ENCODE measurements at places on chromosomes 6 and 20.
A peak's percentile ranks its signal among the peaks of the same experiment; 100 is the strongest.

DNA sequence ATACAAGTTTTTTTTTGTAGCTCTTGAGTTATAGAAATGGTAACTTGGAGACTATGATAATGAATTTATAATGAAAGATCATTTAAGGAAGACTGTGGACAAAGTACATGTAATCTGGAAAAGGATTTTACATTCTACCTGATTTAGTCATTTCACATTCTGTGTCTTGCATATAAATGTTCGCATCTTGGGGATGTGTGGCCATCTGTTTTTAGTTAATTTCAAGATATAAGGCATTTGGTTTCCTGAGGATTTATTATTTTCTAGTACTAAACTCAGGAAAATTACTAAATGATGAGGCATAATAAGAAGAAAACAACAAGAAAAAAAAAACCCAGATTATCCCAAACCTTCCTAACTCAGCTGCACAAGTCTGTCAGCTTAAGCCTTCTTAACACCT is 112.7 kb upstream of the PRL start:
- DNase-seq = no peak

- no peak for DNase-seq
Observed at GRCh38 chr20:47368301-47368700, 11.8 kb upstream of the ZMYND8 start.

DNA sequence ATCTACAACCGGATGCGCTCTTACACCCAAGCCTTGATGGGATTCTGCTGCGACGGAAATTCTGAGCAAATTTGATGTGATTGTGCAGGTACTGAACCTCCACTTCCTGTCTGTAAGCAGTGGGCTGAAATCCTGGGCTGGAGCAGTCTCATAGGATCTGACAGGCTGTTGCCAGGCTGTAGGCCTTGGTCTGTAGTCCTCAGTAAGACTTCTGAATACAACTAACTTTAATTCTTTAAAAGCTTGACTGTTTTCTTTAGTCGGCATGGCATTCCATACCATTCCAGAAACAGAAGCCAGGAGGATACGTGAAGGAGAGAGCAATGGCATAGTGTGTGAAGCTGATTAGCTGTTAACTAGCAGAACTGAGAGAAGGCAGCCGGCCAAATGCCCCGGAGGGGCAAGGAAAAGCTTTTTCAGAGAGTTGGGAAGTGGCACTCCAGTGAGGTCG is 68.3 kb downstream of the ADTRP start:
- peak; percentile 85 for DNase-seq

- DNase-seq = no peak
Observed at GRCh38 chr20:11047559-11047958, 373.8 kb upstream of the JAG1 start.

GRCh38 chr6:156279261-156279969 is 497.8 kb upstream of the ARID1B start:
- no peak for DNase-seq

- DNase-seq = no peak
Observed at GRCh38 chr6:99467509-99468106, 42.5 kb upstream of the PNISR start.

- DNase-seq = no peak
Observed at GRCh38 chr20:39946053-39946810, 742.8 kb downstream of the MAFB start.

GRCh38 chr6:18400831-18401446 is 13.8 kb downstream of the RNF144B start:
- DNase-seq = no peak

- no peak for DNase-seq
Observed at GRCh38 chr6:34684919-34685318, 11.6 kb downstream of the ILRUN start.

- no peak for DNase-seq
Observed at GRCh38 chr6:48552905-48553304, 441.9 kb upstream of the PTCHD4 start.

DNA sequence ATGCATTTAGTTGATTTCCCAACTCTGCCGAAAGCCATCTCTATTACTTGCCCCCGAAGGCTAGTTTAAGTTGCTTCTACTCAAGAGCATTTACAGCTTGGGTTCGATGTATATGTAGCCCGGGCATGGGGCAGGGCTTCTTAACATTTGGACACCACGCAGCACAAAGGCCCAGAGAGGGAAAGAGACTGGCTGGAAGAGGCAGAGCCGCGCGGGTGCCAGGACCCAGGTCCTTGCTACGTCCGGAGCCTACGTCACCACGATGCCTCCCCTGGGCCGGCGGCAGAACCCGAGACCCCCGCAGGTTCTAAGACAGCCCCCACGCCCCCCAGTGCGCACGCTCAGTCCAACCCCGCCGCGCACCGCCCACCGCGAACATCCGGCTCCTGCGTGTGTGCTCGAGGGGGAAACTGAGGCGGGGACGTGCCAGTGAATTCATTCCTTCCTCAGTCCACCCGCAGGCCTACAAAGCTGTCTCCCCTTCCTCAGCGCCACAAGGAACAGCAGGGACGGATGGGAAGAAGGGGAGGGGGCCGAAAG is 367 bp upstream of the PCIF1 start:
- DNase-seq = peak; percentile 70

DNA sequence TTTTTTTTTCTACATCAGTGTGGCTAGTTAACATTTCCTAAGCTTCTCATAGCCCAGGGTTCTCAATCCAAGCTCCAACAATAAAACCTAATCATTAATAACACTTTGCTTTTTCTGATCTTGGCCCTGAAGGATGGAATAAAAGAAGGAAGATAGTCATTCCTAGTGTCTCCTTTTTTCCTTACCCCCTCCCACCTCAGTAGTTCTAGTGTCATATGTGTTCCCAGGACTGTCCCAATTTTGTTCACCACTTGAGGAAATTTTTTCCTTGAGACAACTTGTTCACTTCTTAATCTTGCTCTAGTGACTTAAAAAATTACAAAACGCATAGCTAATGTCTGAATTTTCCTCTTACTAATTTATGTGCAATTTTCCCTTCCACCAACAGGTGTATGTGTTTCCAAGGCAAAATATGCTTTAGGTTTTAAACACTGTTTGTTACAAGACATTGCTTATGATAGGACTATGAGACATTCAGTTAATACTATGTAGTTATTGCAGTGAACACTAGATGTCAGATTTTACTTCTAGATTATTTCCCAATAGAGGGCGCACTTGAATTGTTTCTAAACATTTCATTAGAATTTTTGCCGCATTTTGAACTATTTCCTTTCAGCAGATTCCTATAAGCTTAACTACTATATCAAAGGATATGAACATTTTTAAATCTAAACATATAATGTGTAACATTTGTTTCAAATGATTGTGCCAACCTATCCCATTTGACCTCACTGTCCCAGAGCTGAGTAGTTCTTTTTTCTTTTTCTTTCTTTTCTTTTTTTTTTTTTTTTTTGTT is 18.5 kb upstream of the C6orf141 start:
- no peak for DNase-seq

- peak; percentile 60 for DNase-seq
Observed at GRCh38 chr20:32018269-32019155, 8.3 kb downstream of the CCM2L start.

- no peak for DNase-seq
Observed at GRCh38 chr6:11241793-11242201, 9.3 kb upstream of the NEDD9 start.

DNA sequence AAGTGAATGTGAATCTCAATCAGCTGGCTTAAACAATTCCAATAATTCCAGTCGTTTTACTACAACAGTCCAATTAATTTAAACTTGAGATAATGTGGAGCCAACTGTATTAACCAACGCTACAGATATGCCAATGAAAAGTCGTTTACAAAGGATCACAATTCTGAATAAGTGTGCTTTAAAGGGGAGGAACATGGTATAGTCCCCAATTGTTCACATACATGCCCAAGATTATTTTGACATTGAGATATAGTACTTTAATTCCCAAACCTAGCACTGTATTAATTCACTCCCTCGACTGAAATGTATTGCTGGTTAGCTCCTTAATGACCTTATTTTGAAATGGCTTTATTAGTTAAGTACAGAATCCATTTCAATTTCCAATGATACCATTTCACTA is 2.5 kb downstream of the AKIRIN2 start:
- DNase-seq = no peak

DNA sequence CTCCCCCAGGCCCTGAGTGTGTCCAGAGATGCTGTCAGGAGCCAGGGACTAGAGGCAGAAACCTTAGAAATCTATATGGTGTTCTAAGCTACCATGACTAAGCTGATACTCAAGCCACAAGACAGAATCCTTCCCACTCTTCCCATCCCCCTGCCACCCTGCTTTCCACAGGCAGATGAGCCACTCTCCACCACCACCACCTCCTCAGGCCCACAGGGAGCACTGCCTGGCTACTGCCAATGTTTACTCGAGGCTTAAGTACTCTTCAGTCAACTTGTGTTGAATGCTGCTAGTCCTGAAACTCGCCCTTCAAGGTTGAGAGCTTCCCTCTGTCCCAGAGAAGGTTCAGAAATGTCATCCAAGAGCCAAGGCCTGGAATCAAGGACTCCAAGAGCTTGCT is 56.2 kb downstream of the CENPW start:
- DNase-seq = no peak

DNA sequence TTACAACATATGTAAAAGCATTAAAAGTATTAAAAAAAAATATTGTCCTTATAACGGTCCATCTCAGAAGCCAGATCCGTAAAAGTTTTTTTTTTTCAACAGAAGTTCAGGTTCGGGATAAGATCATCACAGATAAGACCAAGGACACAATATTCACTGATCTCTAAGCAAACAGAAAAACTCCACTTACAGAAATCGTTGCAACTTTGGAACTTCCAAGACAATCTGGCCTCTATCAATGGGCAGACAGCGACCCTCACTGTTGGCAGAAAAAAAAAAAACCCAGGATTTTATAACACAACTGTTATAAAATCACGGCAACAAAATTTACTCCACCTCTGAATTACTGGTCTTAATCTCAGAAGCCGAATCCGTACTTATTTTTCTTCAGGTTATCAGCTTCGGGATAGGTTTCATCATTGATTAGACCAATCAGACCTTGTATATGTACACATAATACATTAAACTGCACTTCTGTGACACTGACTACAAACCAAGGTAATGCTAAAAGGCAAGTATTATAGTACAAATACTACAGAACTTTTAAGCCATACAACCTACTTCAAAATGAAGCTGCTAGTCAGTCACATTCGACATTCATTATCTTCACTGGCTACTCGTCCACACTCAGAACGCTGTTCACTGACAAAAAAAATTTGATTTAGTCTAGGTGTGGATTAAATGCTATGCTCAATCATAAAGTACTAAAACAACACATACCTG is 34.7 kb upstream of the SYNCRIP start:
- no peak for DNase-seq

DNA sequence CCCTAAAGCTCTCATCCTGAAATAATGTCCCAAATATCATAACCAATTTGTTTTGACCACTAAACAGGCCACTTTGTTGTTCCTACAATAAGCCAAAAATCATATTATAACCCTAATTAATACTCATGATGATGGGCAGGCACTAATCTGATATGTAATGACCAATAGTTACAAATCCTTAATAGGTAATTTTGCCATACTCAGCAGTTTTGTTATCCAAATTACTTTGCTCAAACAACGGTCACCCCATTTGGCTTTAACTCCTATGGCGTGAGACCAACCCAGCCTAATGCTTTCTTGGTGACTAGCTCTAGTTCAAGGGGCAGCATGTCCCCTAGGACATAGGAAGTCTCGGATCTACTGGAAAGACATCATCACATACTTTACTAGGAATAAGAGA is 123.2 kb upstream of the ID4 start:
- DNase-seq = no peak
